Stimulated activated naive CD8-positive, alpha-beta T cell treated with anti-CD3 and anti-CD28 coated beads, Interleukin-15, amount 100 ng/mL, for 72 hours (primary cell): ENCODE measurements at places on chromosomes 16 and 17.

DNA sequence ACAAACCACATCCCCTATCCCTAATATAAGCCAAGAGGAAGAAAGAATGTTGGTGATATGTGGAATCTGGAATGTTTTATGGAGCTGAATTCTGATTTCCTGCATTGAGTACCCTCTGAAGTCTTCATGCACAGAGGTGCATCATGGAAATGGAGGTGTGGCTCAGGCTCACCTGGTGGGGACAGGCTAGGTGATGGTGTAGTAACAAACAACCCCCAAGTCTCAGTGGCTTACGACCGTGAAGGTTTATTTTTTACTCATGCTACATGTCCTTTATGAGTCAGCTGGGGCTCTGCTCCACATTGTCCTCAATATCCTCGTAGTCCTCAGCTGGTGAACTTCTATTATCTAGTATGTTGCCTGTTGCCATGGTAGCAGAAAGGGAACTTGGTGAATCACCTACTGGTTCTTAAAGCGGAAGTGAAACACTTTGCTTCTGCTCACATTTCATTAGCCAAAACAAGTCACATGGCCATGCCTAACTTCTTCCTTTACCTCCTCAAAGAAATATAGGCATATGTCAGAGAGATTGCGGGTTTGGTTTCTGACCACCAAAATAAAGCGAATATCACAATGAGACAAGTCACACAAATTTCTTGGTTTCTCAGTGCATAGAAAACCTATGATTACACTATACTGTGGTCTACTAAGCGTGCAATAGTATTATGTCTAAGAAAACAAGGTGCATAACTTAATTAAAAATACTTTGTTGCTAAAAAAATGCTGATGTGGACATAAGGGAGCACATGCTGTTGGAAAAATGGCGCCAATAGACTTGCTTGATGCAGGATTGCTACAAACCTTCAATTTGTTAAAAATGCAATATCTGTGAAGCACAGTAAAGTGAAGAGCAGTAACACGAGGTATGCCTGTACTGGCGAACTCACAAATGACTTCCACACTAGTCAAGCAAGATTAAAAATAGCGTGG is at the start of gene PMFBP1:
Gene PMFBP1 (minus strand): TSS at position 51 of the 930 bp plus-strand sequence. CDS start 947 bp downstream, outside the sequence.
- DNase-seq: peak; percentile 31

GRCh38 chr17:81406117-81406953 is 11.1 kb downstream of the BAHCC1 start:
- no peak for DNase-seq

DNA sequence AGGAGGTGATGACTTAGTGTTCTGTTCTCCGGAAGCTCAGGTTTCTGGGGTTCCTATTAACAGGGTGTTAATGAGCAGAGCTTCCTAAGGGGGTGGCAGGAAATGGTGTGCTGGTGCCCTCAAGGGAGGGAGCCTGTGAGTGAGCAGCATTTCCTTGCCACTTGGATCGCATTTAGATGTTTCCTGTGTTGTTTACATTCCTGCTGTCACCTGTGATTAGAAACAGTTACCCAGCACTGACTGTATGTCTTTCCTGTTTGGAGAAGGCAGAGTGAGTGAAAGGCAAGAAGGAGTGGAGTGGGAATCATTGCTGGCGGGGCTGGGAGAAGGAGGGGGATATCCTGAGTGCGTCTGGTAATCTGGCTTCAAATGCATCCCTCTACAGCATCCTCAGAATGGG is 214.6 kb downstream of the CCDC182 start:
- DNase-seq: no peak

GRCh38 chr17:77897741-77898301 is 60.7 kb upstream of the TNRC6C start:
- DNase-seq: no peak

DNA sequence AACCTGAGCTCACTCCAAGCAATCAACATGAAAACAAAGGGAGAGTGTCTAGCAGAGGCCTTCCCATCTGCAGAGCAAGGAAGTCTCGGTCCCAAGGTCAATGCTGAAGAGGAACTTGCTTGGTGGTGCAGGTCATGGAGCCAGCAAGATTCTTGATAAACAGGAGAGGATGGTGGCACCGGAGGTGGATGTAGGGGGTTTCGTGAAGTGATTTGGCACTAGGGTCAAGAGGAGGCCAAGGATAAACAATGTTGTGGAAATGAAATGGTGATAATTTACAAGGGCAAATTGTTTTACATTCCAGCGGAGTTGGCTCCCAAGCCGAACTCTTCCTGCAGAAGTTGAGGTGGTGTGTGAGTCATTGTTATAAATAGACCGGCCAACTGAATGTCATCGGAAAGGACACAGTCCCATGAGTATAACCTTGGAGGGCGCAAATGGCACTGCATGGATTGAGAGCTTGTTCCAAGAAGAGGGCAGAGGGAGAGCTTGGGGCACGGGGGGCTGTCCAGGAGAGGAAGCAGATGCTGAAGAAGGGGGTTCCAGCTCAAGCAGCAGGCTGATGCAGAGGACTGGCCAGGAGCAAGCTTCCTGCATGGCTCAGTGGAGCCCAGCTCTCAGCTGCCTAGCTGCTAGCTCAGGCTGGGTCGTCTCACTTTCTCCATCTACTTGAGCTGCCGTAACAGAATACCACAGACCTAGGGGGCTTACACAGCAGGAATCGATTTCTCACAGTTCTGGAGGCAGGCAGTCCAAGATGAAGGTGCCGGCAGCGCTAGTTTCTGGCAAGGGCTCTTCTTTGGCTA is 136.6 kb downstream of the COPRS start:
- no peak for DNase-seq

GRCh38 chr16:20995711-20996110 is 95.1 kb downstream of the LYRM1 start:
- no peak for DNase-seq

GRCh38 chr16:3716831-3717234 is 491 bp downstream of the TRAP1 start:
- peak; percentile 37 for DNase-seq

- no peak for DNase-seq
These were observed 251.5 kb downstream of the KATNIP start for GRCh38 chr16:27801289-27801945.

DNA sequence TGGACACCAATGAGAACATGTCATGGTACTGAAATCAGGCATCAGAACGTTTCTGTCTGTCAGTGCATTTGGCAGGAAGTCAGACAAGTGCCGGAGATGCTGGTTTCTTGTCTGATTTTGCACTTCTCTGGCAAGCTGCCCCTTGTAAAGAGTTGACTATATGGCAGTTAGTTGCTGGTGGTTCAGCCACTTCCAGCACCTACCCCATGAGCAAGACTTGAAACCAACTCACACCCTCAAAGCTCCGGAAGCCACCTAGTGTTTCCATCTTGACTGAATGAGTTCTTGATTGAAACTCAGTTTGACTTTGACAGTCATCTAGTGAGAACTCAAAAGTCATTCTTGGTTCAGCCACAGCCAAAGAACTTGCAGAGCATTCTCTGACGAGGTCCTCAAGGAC is 225.1 kb downstream of the SPECC1 start:
- peak; percentile 84 for DNase-seq

GRCh38 chr16:86012221-86012620 is 113.3 kb downstream of the IRF8 start:
- no peak for DNase-seq

DNA sequence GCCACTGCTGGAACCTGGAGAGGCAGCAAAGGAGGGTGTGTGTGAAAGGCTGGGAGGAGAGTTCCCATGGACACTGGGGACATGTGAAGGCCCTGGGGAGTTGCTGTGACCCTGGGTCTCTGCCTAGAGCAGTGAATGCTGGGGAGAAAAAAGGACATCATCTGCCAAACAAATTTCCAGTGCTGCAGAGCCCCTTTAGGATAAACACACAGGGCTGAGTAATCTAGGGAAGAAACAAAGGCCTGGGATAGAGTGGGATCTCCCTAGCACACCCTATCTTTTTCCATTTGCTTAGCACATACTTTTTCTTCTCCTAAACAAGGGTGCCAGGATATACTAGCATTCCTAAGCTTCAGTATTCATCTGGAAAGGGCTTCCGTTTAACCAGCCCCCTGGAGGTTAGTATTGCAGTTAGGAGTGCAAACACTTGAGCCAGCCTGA is 3.3 kb upstream of the HIGD1B start:
- DNase-seq: no peak

- no peak for DNase-seq
These were observed 377.8 kb upstream of the TNRC6C start for GRCh38 chr17:77580531-77581270.

- DNase-seq: no peak
These were observed 28.6 kb downstream of the TRPV3 start for GRCh38 chr17:3528880-3529511.

GRCh38 chr16:89574681-89575246 is 794 bp upstream of the CPNE7 start:
- DNase-seq: peak; percentile 65

DNA sequence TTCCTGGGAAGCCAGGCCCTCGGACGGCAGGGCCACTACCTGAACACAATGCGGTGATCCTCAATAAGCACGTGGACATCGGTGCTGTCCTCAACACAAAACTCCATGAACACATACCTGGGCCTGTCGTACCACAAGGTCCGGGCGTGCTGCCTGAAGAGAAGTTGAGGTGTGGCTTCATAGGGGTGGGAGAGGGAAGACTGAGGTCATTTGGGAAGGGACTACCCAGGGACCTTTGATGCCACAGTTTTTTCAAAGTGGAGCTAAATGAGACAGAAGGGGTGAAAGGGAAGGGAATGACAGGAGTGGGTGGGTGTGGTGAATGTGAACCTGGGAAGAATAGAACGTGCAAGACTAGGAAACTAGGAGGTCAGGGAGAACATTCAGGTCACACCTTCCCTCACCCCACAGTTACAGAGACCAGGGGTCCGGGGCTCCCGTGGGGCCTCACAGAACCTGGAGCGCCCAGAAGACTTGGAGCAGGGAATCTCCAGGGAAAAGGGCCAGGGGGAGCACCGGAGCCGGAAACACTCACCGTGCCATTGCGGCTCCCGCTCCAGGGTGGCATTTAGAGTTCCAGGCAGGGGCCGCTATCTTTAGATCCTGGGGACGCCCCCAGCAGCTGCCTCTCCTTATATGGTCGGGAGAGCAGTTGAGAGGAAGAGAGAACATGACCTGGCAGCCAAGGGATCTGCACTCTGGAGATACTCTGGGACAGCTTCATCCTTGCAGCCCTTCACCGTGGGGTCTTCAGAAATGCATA is at the start of gene PTGES3L:
Gene PTGES3L (minus strand): TSS at position 570 of the 763 bp plus-strand sequence. CDS start 27 bp downstream, at position 543.
- DNase-seq: no peak

DNA sequence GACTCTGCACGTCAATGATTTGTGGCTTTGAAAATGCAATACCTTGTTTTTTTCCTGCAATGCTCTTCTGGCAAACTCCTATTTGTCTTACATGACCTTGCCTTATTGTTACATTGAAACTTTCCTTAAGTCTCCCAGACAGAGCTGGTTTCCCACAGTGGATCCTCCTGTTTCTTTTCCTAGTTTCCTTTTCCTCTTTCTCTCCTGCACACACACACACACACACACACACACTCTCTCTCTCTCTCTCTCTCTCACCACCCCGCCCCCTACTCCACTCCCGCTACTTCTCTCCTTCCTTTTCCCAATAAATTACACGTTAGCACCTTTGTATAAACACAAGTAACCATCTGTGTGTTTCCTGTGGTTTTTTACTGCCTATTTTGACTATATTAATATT is 2.3 kb downstream of the ORC6 start:
- no peak for DNase-seq

- no peak for DNase-seq
These were observed 32.2 kb upstream of the CHMP6 start for GRCh38 chr17:80959330-80960036.

DNA sequence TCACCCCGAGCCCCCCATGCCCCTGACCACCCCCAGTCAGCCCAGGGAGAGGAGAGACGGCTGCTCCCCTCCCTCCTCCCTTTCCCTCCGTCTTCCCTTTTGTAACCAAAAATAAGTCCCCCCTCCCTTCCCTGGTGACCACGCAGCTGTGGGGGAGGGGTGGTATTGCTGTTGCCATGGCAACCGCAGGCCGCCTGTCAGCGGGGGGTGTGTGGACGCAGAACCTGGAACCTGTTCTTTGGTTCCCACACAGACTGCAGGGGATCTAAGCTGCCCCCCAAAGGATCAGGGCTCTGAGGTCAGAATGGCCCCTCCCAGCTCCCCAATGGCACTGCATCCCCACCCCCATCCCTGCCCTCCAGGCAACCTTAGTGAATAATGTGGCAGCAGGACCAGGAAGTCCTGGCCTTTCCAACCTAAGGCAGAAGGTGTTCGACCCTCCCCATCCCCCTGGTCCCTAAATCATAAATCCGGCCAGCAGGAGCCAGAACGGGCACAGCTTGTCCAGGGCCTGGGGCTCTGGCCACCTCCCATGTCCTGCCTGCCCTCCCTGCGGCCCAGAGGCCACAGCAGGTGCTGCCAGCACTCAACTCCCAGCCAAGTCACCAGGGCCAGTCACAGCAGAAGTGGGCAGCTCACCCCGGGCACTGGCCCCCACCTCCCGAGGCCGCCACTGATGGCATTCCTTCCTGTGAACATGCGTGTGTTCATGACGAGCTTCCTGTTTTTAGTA is 12.0 kb downstream of the CA4 start:
- no peak for DNase-seq

- DNase-seq: no peak
These were observed 31.8 kb downstream of the USP7 start for GRCh38 chr16:8931859-8932258.

DNA sequence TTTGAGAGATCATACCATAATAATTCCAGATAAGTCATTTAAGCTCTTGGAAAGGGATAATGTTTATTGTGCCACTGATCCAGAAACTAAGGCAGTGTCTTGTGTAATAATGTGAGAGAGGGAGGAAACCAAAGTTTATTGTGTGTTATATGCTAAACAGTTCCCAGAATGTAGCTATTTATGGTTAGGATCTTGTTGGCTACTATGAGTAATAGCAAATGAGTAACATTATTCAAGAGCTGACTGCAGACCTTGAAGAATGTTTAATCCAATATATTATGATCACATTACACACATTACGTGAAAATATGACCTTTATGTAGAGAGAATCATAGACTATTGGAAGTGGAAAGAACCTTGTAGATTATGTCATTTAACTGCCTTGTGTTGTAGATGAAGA is 139.5 kb downstream of the BCAS3 start:
- no peak for DNase-seq

GRCh38 chr17:75240394-75241142 is 20.8 kb downstream of the GGA3 start:
- DNase-seq: peak; percentile 47

DNA sequence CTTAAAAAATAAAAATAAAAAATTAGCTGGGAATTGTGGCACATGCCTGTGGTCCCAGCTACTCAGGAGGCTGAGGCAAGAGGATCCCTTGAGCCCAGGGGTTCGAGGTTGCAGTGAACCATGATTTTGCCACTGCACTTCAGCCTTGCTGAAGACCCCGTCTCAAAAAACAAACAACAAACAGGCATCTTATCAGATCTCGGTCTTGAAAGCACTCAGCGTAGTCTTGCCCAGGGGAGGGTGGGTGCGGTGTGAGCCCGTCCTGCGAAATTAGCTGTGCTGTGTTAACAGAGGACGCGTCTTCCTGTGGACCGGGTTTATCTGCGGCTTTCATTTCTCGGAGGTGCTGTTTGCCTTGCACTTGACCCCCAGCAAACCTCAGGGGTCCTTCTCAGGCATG is 5.4 kb downstream of the GAA start:
- no peak for DNase-seq

DNA sequence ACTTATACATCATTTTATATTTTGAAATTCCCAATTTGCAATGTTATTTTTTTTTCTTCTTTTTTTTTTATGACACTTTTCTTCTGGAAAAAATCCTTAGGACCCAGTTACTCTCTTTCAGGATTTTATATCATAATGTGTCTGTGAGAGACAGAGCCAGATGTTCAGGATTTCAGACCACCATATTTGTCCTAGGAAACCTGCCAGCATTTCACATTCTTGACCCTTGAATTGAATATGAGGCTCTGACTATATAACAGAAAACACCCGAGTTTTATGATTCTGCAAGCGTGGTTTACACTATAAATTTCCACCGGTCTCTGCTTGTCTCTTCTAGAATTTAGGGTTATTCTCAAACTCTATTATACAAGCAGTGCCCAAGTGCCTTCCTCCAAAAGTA is 621.0 kb downstream of the WWOX start:
- no peak for DNase-seq
